NCI-H187 (cell line): ENCODE measurements at places on chromosomes 11 and 22.

DNA sequence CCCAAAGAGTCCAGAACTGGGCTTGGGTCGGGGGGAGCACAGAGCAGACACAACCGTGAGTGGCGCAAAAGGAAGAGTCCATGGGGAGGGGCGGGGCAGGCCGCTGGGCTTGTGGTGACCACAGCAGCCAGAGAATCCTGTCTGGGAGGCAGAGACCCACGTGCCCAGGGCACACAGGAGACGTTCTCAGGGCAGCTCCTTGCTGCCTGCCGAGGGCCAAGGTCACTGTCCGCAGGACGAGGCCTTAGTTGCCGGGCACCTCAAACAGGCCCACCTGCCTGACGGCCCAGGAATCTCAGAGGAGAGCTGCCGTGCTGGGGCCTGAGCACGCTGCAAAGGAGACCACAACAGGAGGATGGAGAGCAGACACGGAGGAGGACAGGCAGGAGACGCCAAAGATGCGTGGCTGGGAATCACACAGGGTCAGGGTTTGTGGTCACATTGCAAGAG, 87.8 kb downstream of the MYEOV start:
- no peak for DNase-seq

DNA sequence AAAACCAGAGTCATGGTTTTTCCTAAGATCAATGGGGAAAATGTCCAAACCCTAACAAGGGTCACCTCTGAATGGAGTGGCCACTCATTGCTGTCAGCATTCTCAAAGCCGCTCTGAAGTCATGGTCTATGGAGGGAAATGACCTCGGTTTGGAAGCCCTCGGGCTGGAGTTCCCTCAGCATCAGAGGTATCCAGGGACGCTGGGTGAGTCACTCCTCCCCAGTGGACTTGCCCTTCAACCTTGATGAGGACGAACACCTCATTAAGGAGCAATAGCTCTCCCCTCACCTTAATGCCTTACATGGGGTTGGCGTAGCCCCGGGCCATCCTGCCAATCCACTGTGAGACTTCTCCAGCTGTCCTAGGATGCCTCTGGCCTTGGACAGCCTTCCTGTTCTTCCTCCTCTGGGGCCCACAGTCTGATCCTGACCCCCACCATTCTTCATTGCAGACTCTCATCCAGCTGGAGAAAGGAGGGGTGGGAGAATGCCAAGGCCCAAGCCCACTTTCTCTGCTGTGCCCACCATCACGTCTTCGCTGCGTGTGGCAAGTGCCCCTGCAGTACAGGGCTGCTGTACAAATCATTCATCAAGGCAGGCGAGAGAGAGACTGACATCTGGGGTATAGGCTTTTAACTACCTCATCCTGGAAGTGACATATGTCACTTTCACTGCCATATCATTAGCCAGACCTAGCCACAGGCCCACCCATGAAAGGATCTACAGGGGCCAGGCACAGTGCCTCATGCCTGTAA, 25.4 kb upstream of the MYH9 start:
- DNase-seq: no peak

DNA sequence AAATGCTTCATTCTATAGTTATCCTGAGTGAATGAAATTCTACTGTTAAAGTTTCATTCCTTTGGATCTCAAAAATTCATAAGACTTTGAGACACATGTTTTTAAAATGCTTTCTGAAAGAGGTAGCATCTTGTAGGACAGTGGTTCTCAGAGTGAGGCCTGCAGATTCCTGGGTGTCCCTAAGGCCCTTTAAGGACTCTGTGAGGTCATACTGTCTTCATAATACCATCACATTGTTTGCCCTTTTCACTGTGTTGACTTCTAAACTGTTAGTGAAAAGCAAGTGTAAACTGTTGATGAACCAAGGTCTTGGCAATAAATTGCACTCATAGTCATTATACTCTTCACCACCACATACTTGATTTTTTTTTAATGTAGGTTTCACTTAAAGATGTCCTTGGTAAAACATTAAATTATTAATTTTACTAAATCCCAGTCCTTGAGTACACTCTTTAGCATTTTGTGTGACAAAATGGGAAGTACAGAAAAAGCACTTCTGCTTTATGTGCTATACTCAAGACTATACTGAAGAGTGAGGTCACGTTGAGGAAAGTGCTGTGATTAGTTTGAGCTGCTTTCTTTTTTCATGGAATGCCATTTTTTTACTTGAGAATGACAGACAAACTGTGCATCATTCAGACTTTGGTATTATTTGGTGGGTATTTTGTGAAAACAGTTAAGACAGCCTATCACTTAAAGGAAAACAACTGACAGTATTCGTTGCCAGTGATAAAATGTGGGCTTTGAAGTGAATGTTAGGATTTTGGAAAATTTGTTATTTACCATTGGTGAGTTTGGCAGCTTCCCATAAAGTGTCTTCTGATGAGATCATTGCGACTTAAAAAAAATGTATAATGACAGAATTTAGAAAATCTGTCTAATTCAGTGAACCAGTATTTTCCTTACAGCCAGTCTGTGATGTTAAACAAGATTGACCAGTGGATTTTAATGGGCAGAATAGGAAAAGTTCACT, 61.1 kb downstream of the SPECC1L start:
- DNase-seq: no peak

- no peak for DNase-seq
Measured at GRCh38 chr11:45145083-45145378, 1.4 kb upstream of the PRDM11 start.

GRCh38 chr11:18715476-18715875, 10.5 kb downstream of the IGSF22 start:
- DNase-seq: no peak

GRCh38 chr11:128246810-128247594, 340.4 kb downstream of the ETS1 start:
- DNase-seq: no peak

DNA sequence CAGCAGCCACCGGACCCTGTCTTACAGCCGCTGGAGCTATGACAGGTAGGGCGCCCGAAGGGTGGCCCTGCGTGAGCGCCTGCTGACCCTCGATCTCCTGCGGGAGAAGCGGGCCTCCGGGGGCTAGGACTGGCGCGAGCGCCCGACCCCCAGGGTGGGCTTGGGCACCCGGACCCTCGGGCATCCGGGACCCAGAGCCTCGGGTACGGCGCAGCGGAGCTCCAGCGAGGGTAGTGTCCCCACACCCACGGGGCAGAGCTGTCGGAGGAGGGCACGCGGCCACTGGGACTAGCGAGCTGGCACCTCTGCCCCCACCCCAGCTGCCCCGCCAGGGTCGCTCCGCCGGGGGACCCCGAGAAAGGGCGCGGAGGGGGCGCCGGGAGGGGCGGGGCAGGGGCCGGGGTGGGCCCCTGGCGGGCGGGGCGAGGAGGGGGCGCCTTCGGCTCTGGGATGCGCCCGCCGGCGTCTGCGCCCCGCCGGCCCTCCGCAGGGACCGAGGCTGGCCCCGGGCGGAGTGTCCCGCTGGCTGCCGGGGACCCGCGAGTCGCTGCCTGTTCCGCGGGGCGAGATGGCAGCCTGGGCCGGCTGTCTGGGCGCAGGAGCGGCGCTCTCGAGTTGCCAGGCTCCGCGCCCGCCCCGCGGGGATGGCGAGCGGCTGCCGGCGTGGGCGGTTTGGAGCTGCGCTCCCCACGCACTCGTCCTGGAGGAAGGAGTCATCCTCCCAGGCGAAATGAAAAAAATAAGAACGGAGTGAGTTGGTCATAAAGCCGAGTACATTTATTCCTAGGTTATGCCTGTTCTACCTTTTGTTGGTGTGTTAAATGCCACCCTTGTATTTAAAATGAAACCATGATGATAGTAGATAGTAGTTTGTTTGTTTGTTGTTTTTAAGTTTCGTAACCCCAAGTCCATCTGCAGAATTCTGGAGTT, 32.4 kb downstream of the EIF3F start:
- DNase-seq: no peak

GRCh38 chr11:64490562-64491216, 100.3 kb upstream of the SLC22A12 start:
- no peak for DNase-seq

- DNase-seq: no peak
Measured at GRCh38 chr11:42762348-42762747, 549.4 kb upstream of the API5 start.

DNA sequence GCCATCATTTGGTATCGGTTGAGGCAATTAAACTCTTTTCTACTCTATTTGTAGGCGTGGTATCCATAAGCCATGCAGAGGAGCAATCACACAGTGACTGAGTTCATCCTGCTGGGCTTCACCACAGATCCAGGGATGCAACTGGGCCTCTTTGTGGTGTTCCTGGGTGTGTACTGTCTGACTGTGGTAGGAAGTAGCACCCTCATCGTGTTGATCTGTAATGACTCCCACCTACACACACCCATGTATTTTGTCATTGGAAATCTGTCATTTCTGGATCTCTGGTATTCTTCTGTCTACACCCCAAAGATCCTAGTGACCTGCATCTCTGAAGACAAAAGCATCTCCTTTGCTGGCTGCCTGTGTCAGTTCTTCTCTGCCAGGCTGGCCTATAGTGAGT, 8.4 kb downstream of the OR9G4 start:
- DNase-seq: no peak

- DNase-seq: no peak
Measured at GRCh38 chr22:44460691-44461375, 37.2 kb downstream of the RTL6 start.

DNA sequence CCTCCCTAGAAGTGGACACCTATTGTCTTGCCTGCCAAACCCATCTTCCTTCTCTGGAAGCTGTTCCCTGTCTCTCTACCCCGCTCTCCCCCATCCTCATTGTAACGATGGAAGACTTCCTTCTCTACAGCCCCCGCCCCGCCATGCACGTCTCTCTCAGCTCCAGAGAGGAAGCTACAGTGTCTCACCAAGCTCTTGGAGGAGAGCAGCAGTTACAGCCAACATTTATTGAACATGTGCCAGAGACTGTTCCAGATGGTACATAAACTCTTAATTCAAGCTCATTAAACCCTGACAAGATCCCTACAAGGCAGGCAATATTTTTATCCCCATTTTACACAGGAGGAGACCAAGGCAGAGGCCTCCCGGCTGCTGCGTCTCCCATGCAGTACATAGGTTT, 15.1 kb downstream of the MCHR1 start:
- DNase-seq: no peak

DNA sequence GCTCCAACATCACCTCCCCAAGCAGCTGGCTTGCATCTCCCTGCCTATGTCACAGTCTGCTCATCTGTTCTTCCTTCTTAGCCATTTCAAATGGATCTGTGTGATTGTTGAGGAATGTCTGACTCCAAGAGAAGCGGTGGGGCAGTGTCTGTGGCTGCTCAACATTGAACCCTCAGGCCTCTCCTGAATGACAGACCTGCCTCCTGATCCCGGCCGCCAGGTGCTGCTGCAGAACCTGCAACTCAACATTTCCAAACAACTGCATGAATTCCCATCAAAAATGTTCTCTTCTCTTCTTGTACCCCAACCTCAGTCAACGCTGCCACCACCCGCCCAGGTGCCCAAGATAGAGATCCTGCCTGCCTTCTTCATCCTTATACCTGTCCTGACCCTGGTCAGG, 132.5 kb downstream of the FBXO7 start:
- DNase-seq: no peak

- DNase-seq: no peak
Measured at GRCh38 chr22:38286915-38287669, 14.3 kb upstream of the TMEM184B start.

DNA sequence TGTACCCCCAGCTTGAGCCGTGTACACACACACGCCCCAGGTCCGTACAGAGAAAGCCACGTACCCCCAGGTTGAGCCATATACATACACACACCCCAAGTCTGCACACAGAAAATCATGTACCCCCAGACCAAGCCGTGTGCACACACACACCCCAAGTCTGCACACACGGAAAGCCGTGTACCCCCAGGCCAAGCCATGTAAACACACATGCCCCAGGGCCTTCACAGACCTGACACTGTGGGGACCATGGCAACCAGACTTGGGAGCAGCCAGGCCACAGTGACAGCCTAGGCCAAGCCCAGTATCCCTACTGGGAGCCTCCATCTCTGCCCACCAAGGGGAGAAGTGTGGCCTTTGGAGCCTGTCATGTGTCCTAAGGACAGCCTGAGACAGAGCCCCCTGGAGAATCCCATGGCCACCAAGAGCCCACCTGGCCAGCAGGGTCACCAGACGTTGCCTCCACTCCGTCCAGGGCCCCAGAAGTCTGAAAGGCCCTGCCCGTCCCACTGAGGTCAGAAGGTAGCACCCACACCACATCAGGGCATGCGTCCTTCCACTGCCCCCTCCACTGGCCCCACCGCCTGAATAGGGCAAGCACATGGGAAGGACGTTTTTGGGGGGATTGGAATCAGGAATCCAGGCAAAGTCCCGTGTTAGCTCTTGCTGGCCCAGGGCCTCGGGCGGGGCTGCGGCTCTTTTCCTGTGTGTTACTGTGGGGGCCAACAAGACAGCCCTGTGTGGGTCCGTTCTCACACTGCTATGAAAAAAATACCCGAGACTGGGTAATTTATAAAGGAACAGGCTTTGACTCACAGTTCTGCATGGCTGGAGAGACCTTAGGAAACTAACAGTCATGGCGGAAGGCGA, 636.7 kb downstream of the TBC1D22A start:
- no peak for DNase-seq

- DNase-seq: no peak
Measured at GRCh38 chr11:34516247-34517040, 2.9 kb upstream of the ELF5 start.

DNA sequence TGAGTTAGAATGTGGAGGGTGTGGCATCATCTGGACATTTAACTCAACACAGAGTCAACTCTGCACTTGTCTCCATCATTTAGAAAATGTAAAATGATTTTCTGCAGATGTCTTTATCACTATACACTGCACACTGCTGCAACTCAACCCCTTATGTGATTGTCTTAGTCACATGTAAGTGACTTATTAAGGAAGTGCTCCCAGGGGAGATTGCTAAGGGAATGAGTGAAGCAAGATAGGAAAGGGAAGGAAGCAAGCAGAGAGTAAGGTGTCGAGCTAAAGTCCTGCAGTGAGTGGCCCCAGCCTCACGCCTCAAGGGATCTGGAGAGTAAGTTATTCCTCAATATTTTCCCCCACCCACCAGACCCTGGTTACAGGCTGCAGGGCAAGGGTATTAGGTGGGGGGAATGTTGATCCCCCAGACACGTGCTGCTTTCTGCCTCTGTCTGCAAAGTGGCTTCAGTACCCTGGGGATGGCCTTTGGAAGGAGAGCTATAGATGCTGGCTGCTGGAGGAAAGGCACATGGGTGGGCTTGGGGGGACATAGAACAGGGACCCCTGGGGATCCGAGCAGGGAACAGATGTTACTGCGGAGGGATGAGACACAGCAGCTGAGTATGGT, 7.2 kb upstream of the CBX6 start:
- no peak for DNase-seq
